Activated CD4-positive, alpha-beta T cell treated with anti-CD3 and anti-CD28 coated beads, Interleukin-2, amount 10 ng/mL, durations not matched to agents 7 days and 5 days (primary cell): ENCODE measurements at places on chromosomes 7 and 10. TPM values are rescaled to one million over a fixed set of nuclear protein-coding genes. Genes with fewer than 3 reads are reported as not detected.

GRCh38 chr7:79401254-79401653, 52.2 kb downstream of the MAGI2 start:
- DNase-seq = no peak

DNA sequence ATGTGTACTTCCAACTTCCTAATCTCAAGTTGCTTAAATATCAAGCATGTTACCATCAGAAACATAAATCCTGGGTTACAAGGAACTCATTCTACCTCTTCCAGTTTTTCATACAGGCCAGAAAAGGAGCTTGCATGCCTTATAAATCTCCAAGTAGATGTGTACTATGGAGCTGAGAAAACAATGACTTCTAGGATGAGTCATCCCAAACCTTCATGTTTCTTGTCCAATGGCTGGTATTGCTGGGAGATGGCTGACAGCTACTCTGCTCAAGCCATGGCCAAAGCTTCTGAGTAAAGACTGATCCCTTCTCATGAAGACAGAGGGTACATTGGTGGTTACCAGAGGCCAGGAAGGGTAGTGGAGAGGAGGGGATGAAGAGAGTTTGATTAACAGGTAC, 8.6 kb downstream of the RAPGEF5 start:
- DNase-seq = no peak

- DNase-seq = no peak
These were observed 4.5 kb downstream of the BBIP1 start for GRCh38 chr10:110914431-110914830.

DNA sequence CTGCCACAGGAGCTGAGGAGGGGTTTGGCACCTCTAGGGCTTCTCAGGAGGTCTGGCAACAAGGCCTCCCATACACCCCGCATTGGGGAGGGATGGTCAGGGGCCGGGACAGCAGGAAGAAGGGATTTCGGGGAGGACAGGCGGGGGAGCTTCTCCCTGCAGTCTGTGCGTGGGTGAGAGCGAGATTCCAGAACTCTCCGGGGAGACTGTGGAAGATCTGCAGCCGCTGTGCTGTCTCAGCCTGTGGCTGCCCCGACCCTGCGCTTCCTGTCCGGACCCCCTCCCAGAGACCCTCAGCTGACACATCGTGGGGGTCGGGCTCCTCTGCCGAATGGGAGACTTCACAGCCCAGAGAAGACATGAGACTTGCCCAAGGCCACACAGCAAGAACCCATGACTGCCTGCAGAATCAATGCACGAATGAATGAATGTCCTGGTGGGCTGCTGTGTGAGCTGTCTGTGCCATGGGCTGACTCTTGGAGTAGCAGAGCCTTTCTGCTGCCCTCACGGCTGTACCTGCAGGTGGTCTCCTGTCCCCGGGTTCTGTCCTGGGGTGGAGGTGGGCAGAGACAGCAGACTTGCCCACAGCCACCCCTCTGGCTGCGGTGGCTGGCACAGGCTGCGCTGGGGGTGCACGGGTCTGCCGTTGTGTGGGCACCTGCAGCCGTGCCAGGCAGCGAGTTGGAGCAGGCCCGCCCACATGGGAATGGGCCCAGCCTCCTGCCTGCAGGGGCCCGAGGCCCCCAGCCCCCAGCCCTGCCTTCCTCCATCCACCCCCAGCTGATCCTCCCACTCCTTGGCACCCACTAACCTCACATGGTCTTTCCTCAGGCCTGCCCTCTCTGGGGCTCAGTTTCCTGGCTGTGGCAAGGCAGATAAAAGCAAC, 16.3 kb upstream of the LFNG start:
- no peak for DNase-seq

GRCh38 chr7:50303335-50304128, 984 bp upstream of the IKZF1 start:
- peak; percentile 23 for DNase-seq

SKIDA1 gene
- 0.12 TPM for total RNA-seq

- DNase-seq = peak; percentile 41
These were observed 1.8 kb downstream of the ZMYND11 start for GRCh38 chr10:137031-137430.

DNA sequence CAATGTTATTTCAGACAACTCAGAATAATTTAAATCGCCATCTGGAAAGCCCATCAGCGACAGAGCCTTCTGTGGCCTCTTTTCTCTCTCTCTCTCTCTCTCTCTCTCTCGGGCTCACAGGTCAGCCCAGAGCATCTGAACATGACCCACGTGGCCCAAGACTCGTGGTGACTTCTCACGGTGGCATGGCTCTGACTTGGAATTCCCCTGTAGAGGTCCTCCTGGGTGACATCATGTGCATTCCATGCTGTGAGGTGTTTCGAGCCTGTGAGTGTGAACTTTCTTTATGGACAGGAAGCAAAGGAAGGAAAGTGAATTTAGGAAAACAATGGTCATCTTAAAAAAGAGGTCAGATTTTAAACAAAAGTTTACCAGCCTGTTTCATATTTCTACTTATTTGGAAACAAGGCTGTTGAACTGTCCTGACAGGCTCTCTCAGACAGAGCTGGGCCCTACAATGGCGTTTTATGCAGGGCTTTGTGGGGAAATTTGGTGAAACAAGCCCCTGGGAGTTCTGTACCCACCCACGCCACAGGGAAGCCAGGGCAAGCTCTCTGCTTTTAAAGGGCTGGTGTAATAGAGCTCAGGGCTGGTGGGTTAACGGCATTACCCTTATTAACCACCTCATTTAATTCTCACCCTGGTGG, 359.7 kb upstream of the ZNF32 start:
- DNase-seq = no peak

PTN gene
- not detected for total RNA-seq

SAMD9 gene
- total RNA-seq = 67.3 TPM

- no peak for DNase-seq
These were observed 35.2 kb downstream of the KCNMA1 start for GRCh38 chr10:77602231-77602912.

HYAL4 gene
- 0.10 TPM for total RNA-seq

AQP1 gene
- total RNA-seq = 0.21 TPM

- DNase-seq = no peak
These were observed 11.1 kb upstream of the LRRC27 start for GRCh38 chr10:132320654-132321469.

DNA sequence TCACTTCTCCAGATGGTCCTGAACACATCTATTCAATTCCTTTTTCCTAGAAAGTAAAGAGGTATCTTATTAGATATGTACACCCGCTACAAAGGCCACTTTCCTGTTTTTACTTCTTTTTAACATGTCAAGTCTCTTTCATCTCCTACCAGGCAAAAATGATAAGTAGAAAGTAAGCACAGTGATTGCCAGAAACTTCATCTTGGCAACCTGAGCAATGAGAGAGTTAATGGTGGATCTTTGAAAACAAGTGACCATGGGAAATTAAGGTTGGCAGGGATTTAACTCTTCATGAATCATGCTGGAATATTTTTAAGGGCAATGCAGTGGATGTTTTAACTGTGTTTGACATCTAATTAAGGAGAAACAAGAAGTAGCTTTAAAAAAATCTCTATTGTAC, 2.7 kb downstream of the SEMA3A start:
- DNase-seq = no peak

FEZF1 gene
- total RNA-seq = not detected

- no peak for DNase-seq
These were observed 169.8 kb downstream of the EGFR start for GRCh38 chr7:55188590-55189138.

SLC13A1 gene
- not detected for total RNA-seq

MTG1 gene
- 56.1 TPM for total RNA-seq

- no peak for DNase-seq
These were observed 146.2 kb downstream of the ZFAND4 start for GRCh38 chr10:45526309-45526905.

GRCh38 chr7:116963234-116963633, 9.9 kb downstream of the ST7 start:
- DNase-seq = no peak

GRCh38 chr7:148011753-148012152, 578.8 kb upstream of the C7orf33 start:
- no peak for DNase-seq

GIGYF1 gene
- total RNA-seq = 55.5 TPM

- DNase-seq = no peak
These were observed 2.3 kb downstream of the MYPN start for GRCh38 chr10:68111584-68111983.

FAM25A gene
- not detected for total RNA-seq

DNA sequence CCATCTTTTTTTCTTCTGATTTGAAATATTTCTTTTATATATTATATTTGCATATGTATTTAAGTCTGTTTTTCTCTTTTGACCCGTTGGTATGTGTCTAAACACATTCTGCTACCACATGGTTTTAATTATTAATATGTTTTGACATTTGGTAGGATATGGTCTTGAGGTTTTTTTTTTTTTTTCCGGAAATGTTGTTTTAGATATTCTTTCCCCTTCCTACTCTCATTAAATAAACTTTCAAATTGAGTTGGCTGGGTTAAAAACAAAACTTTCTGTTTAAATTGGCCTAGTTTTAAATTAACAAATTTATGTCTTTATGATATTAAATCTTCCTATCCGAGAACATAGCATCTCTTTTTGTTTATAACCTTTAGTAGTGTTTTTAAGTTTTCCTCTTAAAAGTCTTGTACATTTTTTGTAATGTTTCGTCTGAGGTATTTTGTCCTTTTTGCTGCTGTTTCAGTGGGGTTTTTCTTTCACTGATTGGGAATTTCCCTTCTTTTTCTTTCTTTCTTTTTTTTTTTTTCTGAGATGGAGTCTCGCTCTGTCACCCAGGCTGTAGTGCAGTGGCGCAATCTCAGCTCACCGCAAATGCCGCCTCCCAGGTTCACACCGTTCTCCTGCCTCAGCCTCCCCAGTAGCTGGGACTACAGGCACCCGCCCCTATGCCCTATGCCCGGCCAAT, 25.4 kb downstream of the STAM start:
- no peak for DNase-seq

- no peak for DNase-seq
These were observed 284.8 kb downstream of the C7orf25 start for GRCh38 chr7:42627101-42627500.

MEOX2 gene
- not detected for total RNA-seq

VGF gene
- 0.22 TPM for total RNA-seq

DNA sequence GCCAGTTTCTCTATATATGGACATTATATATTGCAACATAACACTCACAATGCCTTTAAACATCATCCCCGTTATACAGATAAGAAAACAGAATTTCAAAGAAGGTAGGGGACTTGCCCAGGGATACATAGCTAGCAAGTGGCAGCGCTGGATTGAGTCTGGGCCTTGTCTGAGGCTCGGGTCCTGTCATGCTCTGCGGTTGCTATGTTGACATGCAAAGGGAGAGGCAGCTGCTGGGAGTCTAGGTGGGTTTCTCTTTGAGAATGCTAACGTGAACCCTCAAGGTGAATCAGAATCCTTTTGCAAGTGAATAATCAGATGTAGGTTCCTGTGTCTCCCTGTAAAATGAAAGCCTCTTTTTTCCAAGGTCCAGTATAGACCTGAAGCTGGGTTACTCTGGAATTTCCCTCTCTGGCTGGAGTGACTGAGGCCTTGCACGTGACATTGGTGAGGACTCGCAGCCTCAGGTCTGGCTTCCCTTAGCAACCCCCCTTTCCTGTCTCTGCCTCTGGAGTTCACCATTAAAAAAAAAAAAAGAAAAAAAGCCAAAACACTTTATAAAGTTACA, 38.9 kb downstream of the TCF7L2 start:
- no peak for DNase-seq

CRTAC1 gene
- not detected for total RNA-seq

- DNase-seq = no peak
These were observed 1212.4 kb downstream of the SORCS1 start for GRCh38 chr10:105952153-105952552.

ANKRD7 gene
- total RNA-seq = not detected

PDCD11 gene
- 43.4 TPM for total RNA-seq

GRCh38 chr10:58414270-58415041, 29.2 kb downstream of the TFAM start:
- DNase-seq = no peak

BICC1 gene
- not detected for total RNA-seq

TEX47 gene
- not detected for total RNA-seq
